ENCODE measurements at places on chromosomes 12 and 14. TPM values are rescaled to one million over a fixed set of nuclear protein-coding genes. Genes with fewer than 3 reads are reported as not detected.

MDGA2 gene
- not detected for total RNA-seq

IFNG-AS1 gene
- total RNA-seq = 1.9 TPM

ERP27 gene
- total RNA-seq = 23.9 TPM

RNASE3 gene
- not detected for total RNA-seq

DNA sequence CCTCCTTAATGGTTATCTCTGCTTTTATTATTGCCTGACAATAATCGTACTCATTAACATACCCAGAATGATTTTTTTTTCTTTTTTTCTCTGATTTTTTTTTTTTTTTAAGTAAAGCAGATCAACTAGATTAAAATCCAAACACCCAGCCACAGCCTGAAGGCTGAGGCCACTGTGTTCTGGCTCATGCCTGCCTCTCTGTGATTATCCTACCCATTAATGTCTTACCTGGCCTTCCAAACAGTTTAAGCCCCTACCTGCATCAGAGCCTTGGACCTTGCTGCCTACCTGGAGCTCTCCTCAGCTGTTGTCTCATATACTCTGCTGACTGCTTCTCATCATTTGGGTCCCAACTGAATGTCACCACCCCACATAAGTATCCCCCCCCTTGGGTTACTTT lies 6.8 kb upstream of the TMED10 start:
- DNase-seq = no peak

- no peak for DNase-seq
Measured at GRCh38 chr14:22271838-22272799, 316.9 kb downstream of the DAD1 start.

DNA sequence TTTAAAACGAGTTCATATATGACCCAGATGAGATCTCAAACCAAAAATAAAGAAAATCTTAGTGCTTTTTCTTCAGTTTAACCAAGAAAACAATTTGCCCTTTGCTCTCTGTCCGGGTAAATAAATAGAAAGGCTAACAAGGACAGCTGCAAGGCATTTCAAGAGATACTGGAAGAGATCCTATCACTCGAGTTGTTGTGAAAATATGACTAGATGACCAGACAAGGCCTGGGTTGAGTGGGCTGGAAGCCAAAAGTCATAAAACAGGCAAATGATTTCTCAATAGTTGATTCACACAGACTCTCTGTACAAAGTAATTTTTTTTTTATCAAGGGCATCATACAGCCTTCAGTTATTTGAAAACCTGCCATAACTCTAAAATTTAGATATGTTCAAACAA lies 55.9 kb upstream of the AVPR1A start:
- DNase-seq = no peak

NRL gene
- 2.7 TPM for total RNA-seq

- no peak for DNase-seq
Measured at GRCh38 chr12:79645235-79645630, 45.5 kb downstream of the PAWR start.

HOXC12 gene
- not detected for total RNA-seq

DNA sequence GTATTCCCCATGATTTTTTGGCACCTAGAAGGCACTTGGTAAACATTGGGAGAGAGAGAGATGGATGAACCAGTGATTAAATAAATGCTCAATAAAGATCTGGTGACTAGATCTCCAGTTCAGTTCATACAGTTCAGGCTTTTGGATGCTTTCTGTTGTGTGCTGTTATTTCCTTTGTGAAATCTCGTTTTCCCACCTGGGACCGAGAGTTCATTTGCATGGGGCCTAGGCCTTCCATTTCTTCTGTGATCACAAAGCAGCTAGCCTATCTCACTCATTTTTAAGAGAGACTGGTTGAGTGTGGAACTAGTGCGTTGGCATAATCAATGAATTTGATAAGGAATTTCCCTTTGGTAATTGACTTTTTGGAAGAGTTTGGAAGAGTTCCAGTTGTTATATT lies 104.0 kb downstream of the VRK1 start:
- no peak for DNase-seq

ACSM4 gene
- total RNA-seq = not detected
